ENCODE measurements at places on chromosomes 6 and 20.

DNA sequence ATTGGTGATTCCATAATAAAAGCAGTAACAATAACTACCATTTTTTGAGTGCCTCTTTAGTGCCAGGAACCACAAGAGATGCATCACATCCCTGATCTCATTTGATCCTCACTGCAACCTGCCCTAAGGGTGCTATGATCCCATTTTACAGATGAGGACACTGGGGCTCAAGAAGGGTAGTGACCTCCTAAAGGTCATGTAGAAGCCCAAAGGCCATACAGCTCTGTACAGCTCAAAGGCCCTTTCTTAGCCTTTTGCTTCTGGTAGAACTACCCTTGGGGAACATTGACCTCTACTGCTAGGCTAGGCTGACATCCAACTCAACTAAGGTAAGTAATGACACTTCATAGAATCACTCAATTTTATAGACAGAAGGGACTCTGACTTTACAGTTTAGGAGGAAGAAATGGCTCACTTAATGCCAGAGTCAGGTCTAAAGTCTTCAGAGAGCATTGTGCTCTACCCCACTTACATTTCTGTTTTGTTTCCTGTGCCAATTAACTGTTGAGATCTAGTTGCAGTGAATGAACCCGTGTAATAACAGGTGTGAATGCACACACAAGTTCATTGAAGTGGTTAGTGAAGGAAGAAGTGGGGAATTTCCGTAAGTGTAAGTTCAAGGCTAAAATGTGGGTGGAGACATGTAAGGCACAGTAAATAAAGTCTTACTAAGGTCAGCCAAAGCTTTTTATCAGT is 10.7 kb downstream of the SLC9A8 start:
- DNase-seq: no peak

GRCh38 chr20:11497545-11497944 is 420.1 kb upstream of the BTBD3 start:
- DNase-seq: no peak

GRCh38 chr6:121516331-121516730 is 80.9 kb downstream of the GJA1 start:
- no peak for DNase-seq

- DNase-seq: peak; percentile 17
Measured at GRCh38 chr20:16243470-16243869, 329.8 kb downstream of the KIF16B start.

DNA sequence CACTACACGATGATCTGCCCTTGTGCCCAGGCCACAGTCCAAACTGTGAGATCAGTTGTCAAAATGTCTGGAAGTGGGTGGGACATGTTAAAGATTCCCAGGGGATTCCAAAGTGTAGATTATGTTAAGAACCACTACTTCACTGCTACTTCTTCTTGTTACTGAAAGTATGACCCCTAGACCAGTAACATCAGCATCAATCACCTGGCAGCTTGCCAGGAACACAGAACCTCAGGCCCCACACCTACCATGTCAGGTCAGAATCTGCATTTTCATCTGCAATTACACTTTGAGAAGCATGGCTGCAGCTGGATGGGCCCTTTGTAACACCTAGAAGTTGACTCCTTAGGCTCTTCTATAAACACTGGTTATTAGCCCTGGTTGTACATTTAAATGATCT is 36.1 kb downstream of the RFPL4B start:
- DNase-seq: no peak

DNA sequence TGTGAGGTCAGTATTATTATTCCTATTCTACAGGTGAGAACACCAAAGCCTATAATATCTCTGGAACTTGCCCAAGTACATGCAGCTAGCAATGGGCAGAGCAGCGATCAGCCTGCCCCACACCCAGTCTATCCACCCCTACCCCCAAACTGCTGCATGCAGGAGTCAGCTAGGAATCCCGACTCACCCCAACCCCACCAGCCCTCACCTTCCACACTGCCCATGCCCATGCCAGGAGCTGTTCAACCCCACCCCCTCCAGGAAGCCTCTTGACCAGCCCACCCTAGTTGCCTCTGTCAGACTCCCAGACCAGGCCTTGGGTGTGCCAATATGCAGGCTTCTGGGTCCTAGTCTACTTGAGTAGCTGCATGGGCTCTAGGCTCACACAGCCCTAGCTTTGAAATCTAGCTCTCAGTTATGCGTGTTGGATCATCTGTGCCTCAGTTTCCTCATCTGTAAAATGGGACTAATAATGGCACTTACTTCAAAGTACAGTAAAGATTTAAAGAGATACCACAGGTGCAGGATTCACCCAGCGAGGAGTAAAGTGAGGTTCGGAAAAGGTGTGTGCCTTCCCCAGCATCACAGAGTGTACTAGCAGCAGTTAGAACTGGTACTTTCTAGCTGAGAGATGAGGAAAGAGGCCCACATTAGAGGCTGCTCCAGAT is 173.2 kb downstream of the VEGFA start:
- no peak for DNase-seq

DNA sequence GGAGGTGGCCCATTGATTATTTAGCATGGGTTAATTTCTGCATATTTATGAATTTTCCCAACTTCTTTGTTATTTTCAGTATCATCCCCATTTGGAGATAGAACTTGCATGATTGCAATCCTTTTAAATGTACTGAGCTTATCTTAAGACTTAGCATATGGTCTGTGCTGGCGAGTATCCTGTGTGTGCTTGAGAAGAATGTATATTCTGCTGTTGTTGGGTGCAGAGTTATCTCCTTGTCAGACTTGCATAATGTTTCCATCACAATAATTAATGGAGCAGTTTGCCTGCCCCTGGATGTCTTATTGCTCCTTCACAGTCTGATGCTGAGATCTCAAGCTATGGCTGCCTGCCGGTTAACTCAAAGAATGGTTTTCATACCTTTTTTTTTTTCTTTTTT is 112.6 kb downstream of the CDYL start:
- no peak for DNase-seq

DNA sequence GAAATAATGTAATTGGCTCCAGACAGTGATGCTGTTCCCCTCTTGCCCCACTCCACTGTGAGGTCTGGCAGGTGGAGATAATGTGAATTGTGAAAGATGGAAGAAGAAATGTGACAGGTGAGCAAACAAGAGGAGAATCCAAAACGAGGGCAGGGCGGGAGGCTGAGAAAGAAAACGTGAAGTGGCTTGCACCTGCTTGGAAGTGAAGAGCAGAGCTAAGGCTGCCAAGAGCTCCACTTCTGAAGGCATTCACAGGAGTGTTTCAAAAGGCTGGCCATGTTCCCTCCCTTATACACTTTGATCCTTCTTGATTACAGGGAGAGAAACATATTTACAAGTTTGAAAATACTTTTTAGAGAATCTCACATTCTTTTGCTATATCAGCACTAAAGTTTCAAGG is 359.4 kb downstream of the EPHA7 start:
- no peak for DNase-seq

- no peak for DNase-seq
Measured at GRCh38 chr6:5184218-5184617, 76.5 kb downstream of the LYRM4 start.

- no peak for DNase-seq
Measured at GRCh38 chr6:37284781-37285180, 26.8 kb upstream of the TMEM217 start.

- DNase-seq: no peak
Measured at GRCh38 chr6:29559524-29560287, at the start of gene UBD. UBD (minus strand) TSS chr6:29559732; CDS start chr6:29559701, 31 bp downstream.

DNA sequence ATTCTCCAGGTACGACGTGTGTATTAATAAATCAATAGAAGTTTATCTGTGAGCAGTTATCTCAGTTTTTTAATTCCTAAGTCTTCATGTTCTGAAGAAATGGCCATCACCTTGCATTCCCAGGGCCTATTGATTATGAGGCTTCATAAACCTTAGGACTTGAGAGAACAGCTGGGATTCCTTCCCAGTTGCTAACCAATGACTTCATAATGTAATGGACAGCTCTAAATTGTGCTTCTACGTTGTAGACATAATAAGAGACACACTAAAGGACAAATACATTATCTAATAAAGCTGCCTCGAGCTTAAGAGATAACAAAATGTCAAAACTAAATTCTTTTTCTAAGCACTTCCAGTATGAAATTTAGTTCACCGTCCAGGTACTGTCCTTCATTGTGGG is 30.6 kb downstream of the TSHZ2 start:
- DNase-seq: no peak

DNA sequence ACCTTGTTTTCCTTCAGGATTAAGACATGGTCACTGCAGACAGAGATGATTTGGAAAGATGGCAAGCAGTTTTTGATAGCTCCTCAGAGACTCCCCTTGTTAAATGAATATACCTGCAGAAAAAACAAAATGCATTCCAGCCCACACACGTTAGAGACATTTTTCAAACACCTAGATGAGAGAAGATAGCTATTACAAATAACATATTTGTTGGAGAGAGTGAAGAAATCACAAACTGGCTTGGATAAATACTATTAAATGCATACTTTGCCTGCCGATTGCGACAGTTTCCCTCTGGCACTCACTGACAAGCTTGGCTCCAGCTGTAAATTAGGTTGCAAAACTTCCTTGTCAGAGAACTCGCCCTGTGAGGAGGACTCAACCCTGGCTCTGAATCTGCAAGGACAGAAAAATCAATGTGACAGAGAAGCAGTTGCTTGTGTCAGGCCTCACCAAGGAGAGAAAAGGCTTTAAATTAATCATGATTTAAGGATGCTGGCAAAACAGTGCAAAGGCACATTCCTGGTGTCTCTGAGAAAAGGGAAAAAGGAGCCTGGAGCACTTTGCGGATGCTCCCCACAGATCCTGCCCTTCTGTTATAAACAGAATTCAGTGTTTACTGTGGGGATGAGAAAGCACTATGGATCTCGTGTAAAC is 423.7 kb upstream of the MARCKS start:
- no peak for DNase-seq

DNA sequence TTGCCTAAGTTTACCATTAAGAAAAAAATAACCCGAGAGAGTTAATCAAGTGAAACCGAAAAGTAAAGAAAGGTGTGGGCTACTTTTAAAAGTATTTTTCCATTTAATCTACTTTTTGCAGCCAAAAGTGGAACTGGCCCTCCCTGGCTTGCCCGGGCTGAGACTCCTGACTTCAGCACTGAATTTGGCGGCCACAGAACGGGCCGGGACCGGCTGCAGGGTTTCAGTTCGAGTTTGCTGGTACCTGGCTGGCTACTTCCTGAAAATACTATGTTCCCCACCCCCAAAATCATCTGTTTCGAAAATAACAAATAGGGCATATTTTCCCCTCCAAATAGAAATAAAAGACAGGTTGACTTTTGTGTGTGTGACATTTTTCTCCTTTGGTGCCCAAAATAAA is 173.4 kb upstream of the EXOC2 start:
- no peak for DNase-seq

- no peak for DNase-seq
Measured at GRCh38 chr20:40359131-40359912, 329.7 kb downstream of the MAFB start.

DNA sequence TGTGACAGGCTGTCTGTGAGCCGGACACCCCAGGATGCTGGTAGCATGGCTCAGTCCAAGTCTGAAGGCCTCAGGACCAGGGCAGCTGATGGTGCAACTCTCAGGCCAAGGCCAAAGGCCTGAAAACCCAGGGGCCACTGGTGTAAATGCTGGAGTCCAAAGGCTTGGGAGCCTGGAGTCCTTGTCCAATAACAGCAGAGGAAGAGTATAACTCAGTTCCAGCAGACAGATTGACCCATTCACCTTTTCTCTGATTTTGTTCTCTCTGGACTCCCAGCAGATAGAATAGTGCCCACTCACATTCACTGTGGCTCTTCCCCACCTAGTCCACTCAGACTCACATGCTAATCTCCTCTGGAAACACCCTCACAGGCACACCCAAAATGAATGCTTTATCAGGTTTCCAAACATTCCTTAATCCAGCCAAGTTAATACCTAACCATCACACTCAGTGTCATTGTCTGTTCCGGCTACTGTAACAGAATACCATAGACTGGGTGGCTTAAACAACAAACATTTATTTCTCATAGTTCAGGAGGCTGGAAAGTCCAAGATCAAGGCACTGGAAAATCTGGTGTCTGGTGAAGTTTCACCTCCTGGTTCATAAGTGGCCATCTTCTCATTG is 5.0 kb upstream of the TRAF3IP2 start:
- DNase-seq: no peak

DNA sequence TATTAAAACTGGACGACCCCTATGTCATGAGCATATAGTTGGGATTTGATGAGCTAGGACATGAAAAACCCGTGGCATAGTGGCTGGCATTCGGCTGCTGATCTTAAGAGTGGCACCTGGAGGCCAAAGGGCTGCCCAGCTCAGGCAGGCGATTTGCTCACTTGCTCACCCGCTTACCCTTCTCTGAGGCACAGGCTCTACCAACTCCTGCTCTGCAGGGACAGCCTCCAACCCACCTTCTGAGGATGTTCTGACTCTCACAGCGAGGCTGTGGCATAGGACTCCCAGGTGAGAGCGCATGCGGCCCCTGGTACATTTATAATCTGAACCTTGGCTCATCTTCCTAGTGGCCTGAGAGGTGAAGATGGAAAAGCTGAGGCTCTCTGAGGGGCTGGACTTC is 995 bp downstream of the RSPO4 start:
- DNase-seq: no peak

- no peak for DNase-seq
Measured at GRCh38 chr6:16217156-16217721, 21.1 kb upstream of the GMPR start.

GRCh38 chr20:38136421-38137245 is 28.4 kb downstream of the TGM2 start:
- DNase-seq: no peak

DNA sequence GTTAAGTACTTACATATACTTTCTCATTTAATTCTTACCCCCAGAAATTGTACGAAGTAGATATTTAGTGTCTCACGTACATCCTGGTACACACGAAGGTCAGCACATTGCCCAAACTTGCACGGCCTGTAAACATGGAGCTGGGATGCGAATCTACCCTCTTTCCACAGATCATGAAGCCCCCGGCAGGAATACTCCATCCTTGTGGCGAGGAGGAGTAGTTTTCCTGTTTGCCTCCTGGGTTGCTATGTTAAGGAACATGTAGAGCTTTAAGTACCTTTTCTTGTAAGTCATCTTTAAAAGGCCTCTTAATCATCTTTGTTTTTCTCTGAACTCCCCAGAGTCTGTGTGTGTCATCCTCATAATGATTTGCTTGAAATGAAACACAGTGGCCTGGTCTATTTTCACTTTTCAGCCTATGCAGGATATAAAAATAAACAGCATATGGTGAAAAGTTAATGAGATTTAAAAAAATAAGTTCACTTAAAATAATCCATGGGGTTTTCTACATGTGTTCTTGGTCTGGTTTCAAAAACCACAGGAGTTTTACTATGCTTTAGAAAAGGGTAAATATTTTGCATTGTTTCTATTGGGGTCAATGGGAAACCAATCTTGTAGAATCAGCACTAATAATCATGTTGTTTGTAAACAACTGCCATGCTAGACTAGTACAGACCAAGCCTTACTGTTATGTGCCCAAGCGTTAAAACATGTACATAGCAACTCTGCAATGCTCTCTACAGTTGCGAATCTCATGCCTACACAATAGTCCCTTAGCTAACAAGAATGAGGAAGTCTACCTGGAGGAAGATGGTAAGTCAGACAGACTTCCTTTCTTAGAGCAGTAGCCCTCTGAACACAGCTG is 9.3 kb upstream of the ARID1B start:
- peak; percentile 61 for DNase-seq

DNA sequence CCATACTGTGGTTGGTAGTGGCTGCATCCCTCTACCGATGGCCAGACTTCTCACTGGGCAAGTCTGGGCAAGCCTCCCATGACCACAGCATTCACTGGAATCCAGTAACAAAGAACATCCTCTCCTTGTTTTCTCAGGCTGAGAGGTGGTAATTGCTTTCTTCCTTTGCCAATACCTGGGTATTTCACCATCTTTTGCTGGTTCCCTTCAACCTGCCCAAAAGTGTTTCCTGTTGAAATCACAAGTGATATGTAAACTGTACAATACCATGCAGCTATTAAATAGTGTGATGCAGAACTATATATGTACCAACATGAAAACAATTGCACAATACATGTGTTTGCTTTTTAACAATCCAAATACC is at the start of gene PTCHD4:
PTCHD4 (minus strand) TSS at position 55 of the 364 bp plus-strand sequence. CDS start 42,240 bp downstream, outside the sequence.
- DNase-seq: no peak
